NCI-H1092 treated with DMSO at 0.1 percent for 48 hours (cell line): ENCODE measurements at places on chromosomes 7 and 10.

GRCh38 chr10:91287276-91287675, 66.8 kb downstream of the PCGF5 start:
- no peak for DNase-seq

GRCh38 chr10:92590623-92591549, 2.0 kb upstream of the KIF11 start:
- DNase-seq = no peak

GRCh38 chr10:46226900-46227558, 59.8 kb upstream of the ANTXRL start:
- no peak for DNase-seq

GRCh38 chr7:132066761-132067171, 509.5 kb downstream of the PLXNA4 start:
- DNase-seq = no peak

GRCh38 chr7:14960721-14961120, 58.2 kb upstream of the DGKB start:
- no peak for DNase-seq

DNA sequence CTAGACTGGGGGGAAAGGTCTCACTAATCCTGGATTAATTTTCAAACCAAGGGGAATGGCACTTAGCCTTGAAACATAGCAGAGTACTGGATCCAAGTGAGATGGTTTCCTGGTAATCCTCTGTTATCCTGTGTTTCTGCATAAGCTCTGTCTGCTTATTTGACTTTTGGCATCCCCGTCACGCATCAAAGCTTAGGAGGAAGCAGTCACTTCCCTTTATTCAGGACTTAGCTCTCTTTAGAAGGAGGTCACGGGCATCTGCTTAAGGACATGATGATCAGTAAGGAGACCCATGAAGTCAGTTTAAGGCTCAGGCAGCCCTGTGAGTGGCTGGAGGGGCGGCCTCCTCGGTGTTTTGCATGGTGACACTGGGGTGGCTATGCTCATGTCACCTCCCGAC, 30.0 kb downstream of the TSPAN15 start:
- DNase-seq = no peak
